Effector memory CD4-positive, alpha-beta T cell (primary cell): ENCODE measurements at places on chromosomes 16 and 17.

DNA sequence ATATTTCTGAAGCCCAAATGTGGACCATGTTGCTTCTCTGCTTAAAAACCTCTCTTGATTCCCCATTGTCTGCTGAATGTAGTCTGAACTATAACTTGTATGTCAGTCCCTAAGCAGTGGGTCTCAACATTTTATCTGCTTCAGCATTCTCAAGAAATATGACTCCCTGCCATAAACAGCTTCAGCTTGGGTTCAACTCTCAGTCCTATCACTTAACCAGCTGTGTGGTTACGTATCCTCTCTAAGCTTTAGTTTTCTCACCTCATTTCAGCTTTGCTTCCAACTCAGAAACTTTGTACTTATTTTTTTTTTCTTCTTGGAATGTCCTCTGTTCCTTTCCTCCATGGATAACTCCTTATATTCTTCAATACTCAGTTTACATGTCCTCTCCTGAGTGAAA lies 4.6 kb upstream of the DDX52 start:
- H3K27me3 ChIP-seq, result no peaks in the 10 kb centered on the region
- DNase-seq, result no peak
- no peaks in the 10 kb centered on the region for H3K36me3 ChIP-seq
- no peaks in the 10 kb centered on the region for H3K4me1 ChIP-seq
- H3K4me3 ChIP-seq, result no peak overlapping the region
- no peak overlapping the region for H3K27ac ChIP-seq

GRCh38 chr17:38848939-38849605 lies 4.4 kb downstream of the RPL23 start:
- peaks cover 49% of the 10 kb centered on the region for H3K36me3 ChIP-seq
- H3K27me3 ChIP-seq, result no peaks in the 10 kb centered on the region
- H3K27ac ChIP-seq, result no peak overlapping the region
- DNase-seq, result no peak

- no peaks in the 10 kb centered on the region for H3K27me3 ChIP-seq
- peak overlapping the region; percentile 2 for H3K4me3 ChIP-seq
- H3K27ac ChIP-seq, result peak overlapping the region; percentile 1
- H3K4me1 ChIP-seq, result peaks cover 48% of the 10 kb centered on the region
- H3K36me3 ChIP-seq, result peaks cover 2% of the 10 kb centered on the region
- no peak for DNase-seq
These were observed 36.6 kb downstream of the ANKRD11 start for GRCh38 chr16:89453501-89454321.

- H3K27ac ChIP-seq, result peak overlapping the region; percentile 83
- no peaks in the 10 kb centered on the region for H3K27me3 ChIP-seq
- peaks cover 33% of the 10 kb centered on the region for H3K4me1 ChIP-seq
- H3K4me3 ChIP-seq, result no peak overlapping the region
These were observed 230.5 kb downstream of the SEC14L1 start for GRCh38 chr17:77371117-77371887.

DNA sequence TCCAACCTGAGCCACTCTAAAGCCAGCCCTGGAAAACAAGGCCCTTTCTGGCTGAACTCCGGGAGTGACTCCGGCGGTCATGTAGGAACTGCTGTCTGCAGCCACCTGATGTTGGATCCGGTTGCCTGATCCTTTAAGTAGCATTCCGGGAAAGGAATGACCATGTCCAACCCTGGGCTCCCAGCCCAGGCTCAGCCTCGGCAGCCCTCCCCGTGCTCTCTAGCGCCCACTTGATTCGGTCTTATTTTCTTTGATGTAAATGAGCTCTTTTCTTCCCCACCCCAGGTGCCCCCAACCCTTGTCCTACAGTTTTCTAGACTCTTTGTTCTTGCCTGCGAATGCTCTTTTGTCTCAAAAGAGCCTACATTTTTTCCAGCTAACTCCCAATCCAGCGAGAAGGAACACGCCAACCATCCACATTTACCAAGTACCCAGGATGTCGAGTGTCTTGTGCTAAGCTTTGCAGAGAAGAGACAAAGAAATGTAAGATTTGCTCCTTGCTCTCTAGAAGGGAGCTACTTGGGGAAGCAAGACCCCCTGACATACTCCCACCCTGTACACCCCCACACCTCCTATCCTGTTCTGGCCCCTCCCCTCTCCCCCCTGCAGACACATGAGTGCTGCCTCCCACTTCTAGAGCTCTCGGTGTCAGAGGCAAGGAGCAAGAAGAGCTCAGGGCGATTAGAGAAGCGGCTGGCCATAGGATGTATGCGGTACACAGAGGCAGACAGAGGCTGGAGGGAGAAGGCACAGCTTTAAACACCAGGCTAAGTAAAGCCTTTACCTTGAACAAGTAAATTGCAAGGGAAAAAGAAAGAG lies 53.8 kb downstream of the COG7 start:
- DNase-seq, result no peak
- no peaks in the 10 kb centered on the region for H3K27me3 ChIP-seq
- H3K4me1 ChIP-seq, result no peaks in the 10 kb centered on the region
- no peak overlapping the region for H3K4me3 ChIP-seq
